ENCODE measurements at places on chromosomes 11 and 22.

GRCh38 chr22:32696089-32696488, 105.4 kb upstream of the TIMP3 start:
- no peak for DNase-seq

DNA sequence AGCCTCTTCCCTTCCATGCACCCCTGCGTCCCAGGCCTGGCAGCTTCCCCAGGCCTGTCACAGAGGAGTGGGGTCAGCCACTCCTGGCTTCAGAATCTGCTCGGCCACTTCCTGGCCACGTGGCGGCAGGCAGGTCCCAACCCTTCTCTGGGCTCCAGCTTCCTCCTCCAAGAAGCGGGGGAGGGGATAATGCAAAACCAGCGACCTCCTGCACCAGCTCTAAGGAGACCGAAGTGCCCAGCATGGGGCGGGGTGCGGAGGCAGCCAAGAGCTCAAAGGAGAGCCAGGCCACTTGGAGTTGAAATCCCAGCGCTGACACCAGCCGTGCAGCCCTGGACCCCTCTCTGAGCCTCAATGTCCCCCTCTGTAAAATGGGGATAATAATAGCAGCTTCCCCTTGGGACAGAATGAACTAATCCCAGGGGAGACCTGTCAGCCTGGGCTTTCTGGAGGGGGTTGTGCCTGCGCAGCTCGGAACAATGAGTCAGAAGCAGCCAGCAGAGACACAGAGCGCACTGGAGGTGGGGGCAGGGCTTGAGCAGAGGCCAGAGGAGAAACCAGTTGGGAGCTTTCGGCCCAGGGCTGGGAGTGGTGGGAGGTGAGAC, 22.8 kb upstream of the PICK1 start:
- peak; percentile 69 for DNase-seq

GRCh38 chr11:116656011-116656410, 116.8 kb downstream of the BUD13 start:
- DNase-seq, result no peak

DNA sequence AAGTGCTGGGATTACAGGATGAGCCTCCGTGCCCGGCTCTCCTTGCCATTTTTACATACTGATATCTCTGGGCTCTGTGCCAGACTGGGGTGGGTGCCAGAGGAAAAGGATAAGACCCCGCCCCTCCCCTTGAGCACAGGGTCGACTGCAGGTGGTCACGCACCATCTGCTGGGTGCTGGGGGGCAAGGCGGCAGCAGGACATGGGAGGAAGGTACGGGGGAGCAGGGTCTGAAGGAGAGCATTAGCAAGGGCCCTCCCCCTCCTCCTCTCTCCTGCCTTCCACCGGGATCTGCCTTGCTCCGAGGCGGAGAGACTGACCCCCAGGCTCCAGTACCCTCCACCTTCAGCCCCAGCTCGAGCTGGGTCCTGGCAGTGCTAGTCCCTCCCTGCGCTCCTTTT, 9.7 kb upstream of the PGA3 start:
- DNase-seq, result no peak

DNA sequence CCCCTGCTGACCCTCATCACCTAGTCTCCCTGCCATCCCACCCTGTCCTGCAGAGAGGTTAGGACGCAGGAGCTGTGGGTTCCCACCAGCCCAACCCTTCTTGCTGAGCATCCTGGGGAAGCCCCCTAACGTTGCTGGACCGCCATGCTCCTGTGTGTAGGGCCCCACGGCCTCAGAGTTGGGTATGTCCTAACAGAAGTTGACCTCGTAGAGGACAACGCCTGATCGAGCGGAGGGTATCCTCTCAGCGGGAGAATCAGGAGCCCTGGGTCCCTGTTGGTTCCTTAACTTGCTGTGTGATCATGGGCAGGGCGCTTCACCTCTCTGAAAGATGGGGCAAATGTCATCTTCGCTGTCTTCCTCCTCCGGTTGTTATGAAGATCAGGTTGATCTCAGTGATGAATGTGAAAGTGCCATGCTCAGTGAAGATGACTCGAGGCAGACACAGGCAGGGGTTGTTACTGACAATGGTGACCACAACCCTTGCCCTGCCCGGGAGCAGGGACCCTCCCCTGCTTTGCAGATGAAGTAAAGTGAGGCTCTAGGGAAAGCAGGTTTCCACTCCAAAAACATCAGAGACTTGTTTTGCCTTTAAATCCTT, 19.3 kb upstream of the CD5 start:
- no peak for DNase-seq

DNA sequence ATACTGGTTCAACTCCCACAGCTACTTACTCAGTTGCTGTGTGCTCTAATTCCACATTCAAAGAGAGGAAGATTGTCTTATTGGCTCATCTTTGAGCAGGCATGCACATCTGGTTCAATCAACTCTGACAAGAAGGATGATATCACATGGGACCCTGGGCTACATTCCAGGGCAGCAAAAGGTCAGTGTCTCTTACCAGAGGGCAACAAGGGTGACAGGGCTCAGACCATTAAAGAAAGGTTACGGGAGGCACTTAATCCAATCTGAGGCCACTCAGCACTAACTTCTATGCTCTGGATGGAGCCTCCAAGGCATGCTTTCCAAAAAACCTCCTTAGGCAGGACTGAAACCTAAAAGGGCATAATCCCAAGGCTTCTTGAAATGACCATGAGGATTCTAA, 549.4 kb upstream of the API5 start:
- no peak for DNase-seq

DNA sequence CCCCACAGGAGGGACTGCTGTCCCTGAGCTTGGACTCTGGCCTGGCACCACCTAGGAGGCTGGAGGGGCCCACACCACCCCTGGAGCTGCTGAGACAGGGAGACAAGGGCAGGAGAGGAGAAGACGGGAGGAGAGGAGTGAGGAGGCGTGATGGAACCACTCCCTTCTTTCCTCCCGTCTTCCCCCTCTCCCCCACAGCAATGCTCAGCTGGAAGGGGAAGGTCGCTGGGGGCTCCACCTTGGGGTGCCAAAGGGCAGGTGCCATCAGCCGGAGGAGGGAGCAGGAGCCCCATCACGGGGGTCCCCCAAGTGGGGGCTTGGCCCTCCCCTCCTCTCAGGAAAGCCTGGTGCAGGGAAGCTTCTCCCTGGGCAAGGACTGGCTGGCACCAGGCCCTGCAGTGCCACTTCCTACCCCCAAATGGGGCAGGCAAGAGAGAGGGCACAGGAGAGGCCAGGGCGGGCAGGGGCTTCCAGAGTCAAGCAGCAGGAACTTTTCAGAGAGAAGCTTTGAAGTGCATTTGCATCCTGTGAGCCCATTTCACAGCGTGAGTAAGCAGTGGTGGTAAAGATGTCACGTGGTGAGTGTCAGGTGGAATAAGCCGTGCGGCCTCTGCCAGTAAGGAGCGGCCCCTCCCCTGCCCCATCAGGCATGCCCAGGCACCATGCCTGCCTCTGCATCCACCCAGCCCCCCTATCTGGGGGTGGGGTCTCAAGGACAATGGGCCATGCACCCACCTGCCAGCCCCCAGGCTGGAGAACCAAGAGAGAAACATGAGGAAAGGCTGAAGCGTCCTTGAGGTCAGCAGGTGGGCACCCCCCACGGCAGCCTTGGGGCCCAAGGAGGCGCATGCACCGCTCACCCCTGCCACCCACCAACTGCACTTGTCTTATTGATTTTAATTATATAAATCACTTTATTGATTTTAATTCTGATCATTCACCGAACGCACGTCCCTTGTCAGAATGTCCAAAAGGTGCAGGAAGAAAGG, 4.9 kb downstream of the IGF2 start:
- DNase-seq, result no peak

- no peak for DNase-seq
Observed at GRCh38 chr22:27213294-27213693, 555.9 kb downstream of the MIAT start.

DNA sequence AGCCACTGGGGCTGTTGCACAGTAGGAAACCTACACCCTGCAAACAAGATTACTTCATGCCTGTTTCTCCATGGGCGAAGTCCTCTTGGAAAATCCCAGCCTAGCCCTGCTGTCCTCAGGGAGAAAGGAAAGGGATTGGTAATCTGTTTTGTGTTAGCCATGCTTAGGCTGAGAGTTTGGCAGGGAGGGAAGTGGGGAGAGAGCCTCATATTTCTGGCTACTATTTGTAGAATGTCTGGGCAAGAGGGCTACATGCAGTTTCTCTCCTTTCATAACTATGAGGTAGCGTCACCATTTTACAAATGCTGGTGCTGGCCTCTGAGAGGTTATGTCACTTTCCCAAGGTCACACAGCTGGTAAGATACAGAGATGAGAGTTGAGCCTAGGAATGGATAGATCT, 737 bp upstream of the MFRP start:
- no peak for DNase-seq

DNA sequence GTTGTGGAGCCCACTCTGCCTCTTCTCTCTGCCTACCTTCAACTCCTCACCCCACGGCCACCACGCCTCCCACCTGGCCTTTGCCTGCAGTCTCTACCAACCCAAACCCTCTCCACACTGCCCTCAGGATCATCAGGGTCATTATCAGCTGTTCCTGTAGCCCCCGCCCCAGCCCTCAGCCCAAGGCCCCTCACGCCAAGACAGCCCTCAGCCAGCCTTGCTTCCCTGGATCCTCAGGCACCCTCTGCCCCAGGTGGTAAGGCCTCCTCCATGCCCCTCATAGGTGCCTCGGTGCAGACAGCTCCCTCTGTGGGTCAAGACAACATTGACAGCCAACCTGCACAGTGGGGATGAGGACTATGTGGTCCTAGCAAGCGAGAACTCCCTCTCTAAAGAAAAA, 1.7 kb downstream of the SBF1 start:
- DNase-seq, result no peak

GRCh38 chr11:72721689-72722049, 30.5 kb downstream of the ARAP1 start:
- no peak for DNase-seq

Measured in smooth muscle cell of the brain vasculature (primary cell).